Stromal cell of bone marrow (primary cell): ENCODE measurements at places on chromosomes 7 and 10.

GRCh38 chr10:16941067-16941466, 123.8 kb upstream of the RSU1 start:
- no peak for DNase-seq

- DNase-seq, result no peak
Measured at GRCh38 chr10:12387561-12388210, 38.3 kb downstream of the CAMK1D start.

GRCh38 chr7:21967598-21968003, 21.9 kb upstream of the CDCA7L start:
- DNase-seq, result no peak

- DNase-seq, result no peak
Measured at GRCh38 chr10:116126954-116127695, 145.9 kb downstream of the GFRA1 start.

GRCh38 chr10:22609251-22609650, 105.1 kb downstream of the PIP4K2A start:
- no peak for DNase-seq

DNA sequence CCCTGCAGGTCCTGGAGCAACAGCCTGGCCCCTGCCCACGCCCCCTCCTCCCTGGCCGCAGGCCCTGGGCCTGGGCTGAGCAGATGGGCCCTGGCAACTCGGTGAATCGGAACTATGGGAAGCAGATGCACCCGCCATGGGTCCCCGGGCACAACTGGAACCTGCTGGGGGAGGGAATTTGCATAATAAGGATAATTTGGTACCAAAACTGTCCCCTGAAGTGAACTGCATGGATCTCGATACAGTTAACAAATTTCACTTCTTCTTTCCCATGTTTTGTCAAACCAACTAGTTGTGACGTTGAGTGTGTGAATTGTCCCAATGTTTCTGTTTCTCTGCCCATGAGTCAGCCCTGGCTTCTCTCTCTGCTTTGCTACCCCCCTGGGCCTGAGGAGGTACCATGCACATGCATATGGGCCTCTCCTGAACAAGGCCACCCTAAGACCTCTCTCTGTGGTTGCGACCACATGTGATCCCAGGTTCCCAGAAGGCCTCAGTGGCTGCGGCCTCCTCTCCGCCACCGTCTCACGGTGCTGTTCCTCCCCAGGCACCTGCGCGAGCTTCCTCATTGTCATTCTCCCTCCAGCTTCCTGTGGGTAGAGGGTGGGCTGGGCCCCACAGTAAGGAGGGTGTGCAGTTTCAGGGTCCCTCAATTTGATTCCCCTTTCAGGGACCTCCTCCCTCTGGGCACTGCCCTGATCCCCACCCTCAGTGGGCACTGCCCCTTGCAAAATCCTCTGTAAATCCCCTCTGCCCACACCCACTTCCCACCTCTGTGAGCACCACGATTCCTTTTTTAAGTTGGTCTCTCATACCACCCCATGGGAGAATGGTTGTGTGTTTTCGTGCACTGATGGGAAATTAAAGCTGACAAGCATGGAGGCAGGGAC, 40.0 kb downstream of the FIGNL1 start:
- no peak for DNase-seq

GRCh38 chr10:30366829-30367228, 17.8 kb upstream of the MTPAP start:
- DNase-seq, result no peak

DNA sequence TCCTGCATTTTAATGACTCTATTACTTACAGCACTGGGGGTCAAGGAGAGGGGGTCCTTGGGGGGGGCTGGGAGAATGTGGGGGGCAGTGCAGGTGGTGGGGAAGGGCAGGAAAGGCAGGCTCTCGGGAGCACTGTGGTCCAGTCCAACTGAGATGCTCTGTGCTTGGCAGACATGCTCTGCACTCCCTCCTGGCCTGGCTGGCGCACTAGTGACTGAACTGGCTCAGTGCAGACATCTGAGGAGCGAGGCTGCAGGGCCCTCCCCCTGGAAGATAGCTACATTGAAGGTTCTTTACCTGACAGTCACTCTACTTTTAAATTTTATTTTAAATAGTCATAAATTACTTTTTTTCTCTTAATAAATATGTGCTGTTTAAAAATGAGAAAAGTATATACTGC, 105.7 kb downstream of the NEURL1 start:
- DNase-seq, result no peak
